ENCODE measurements at places on chromosomes 7 and 10. TPM values are rescaled to one million over a fixed set of nuclear protein-coding genes. Genes with fewer than 3 reads are reported as not detected.

DNA sequence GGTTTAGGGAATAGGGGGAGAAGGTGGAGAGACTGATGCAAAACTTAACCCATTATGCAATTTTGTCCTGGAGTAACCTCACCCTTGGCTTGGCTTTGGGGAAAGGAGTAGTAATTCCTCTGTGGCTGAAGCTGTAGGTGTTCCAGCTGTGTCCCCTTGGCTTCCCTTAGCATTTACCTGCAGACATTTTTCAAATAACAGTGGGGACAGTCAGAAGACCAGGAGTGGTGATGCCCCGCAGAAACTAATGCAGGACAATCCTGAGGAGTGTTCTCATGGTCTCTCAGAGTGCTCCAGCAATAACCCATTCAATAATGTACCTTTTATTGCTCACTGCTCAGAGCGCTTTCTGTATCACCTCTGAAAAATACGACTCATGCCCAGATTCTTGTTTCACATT lies 282.1 kb downstream of the ZEB1 start:
- no peak for DNase-seq

GNGT1 gene
- total RNA-seq = not detected

GRCh38 chr10:57320416-57320815 lies 947.3 kb downstream of the IPMK start:
- DNase-seq = no peak

- DNase-seq = no peak
Observed at GRCh38 chr10:7908541-7909210, 90.4 kb downstream of the TAF3 start.

CTAGE6 gene
- total RNA-seq = 2.2 TPM

LRRD1 gene
- total RNA-seq = not detected

- DNase-seq = no peak
Observed at GRCh38 chr10:127090138-127090537, 106.3 kb downstream of the INSYN2A start.

GBX1 gene
- not detected for total RNA-seq
